ENCODE measurements at places on chromosomes 13 and 19. TPM values are rescaled to one million over a fixed set of nuclear protein-coding genes. Genes with fewer than 3 reads are reported as not detected.

SLC6A16 gene
- 4.2 TPM for polyA plus RNA-seq

KL gene
- 8.2 TPM for polyA plus RNA-seq

AMH gene
- 2.9 TPM for polyA plus RNA-seq

PPFIA3 gene
- polyA plus RNA-seq = 4.7 TPM

ERVK3-1 gene
- 56.3 TPM for polyA plus RNA-seq

CILP2 gene
- 0.36 TPM for polyA plus RNA-seq

ZNF69 gene
- polyA plus RNA-seq = 22.5 TPM

- DNase-seq = peak; percentile 71
Observed at GRCh38 chr13:89214185-89214584, 1543.0 kb downstream of the SLITRK5 start.

GRCh38 chr13:42041011-42041683 lies 7.3 kb upstream of the DGKH start:
- peak; percentile 23 for DNase-seq

DNA sequence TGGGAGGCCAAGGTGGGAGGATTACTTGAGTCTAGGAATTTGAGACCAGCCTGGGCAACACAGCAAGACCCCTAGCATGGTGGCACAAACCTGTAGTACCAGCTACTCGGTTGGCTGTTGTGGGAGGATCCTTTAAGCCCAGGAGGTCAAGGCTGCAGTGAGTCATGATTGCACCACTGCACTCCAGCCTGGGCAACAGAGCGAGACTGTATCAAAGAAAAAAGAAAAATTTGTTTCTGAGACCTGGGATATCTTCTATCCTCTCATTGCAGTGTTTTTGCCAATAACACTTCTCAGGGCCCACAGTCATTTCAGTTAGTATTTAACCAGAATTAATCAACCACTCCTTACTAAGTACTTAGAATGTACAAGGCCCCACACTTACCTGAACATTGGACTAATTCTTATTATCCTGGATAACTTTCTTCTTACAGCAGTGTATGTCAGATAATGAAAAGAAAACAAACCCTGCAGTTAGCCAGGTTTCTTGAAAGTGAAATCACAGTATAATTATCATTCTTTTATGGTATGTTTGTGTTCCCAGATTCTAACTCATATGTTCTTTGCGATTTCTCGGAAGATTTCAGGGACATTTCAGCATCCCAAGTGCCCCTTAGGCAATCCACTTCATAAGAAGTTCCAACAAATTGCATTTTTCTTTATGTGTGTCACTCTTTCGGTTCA lies 75.6 kb upstream of the KLF5 start:
- DNase-seq = no peak

DNA sequence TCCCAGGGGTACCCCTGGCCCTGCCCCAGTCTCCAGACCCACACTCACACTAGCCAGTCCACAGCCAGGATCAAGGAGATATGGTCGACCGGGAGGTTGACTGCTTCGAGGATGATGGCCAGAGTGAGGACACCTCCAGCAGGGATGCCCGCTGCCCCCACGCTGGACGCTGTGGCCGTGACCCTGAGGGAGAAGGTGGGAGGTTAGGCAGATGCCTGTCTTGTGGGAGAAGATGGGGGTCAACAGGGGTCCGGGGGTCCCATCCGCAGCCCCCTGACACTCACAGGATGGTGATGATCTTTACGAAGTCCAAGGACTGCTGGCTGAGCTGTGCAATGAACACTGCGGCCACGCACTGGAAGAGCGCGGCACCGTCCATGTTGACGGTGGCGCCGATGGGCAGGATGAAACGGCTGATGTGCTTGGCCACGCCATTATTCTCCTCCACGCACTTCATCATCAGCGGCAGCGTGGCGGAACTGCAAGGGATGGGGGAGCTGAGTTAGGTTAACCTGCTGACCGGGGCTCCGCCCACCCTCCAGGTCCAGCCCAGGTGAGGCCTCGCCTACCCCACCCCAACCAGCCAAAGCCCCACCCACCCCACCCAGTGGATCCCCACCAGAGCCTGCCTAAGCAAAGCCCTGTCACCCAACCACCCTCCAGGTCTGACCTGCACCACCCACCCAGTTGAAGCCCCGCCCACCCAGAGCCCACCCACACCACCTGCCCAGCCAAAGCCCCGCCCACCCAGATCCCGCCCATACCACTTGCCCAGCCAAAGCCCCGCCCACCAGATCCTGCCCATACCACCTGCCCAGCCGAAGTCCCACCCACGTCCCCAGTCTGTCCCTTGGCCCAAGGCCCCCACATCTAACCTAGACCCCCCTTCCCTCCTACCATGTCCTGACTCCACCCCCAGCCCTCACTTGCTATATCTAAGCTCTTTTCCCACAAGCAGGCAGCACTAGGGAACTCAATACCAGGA lies 11.2 kb downstream of the SLC1A5 start:
- no peak for DNase-seq

DNA sequence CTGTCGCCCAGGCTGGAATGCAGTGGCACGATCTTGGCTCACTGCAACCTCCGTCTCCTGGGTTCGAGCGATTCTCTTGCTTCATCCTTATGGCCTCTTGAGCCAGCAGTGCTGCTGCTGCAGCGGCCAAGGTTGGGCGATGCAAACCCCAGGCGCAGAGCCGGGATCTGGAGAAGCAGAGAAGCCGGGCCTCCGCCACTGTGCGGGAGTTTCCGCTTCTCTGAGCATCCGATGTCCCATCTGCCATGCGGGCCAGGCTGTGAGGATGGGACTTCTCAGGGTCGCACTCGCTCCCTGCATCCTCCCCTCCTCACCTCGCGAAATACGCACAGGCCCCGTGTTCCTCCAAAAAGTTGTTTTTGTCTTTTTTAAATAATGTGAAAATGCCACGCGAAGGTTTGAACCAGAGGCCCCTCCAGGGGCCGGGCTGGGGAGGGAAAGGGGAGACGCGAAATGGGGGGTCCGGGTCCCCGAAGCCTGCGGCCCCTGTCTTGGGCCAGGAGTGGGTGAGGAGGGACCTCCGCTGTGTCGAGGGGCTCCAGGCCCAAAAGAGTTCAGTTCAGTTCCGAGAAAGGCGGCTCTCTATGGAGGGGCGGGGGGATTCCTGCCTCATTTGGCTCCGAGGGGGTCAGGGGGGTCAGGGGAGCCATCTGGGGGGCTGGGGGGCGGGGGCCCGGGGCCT lies 15.9 kb downstream of the CYTH2 start:
- DNase-seq = no peak

- no peak for DNase-seq
Observed at GRCh38 chr19:40155749-40156265, 35.4 kb upstream of the MAP3K10 start.

DNA sequence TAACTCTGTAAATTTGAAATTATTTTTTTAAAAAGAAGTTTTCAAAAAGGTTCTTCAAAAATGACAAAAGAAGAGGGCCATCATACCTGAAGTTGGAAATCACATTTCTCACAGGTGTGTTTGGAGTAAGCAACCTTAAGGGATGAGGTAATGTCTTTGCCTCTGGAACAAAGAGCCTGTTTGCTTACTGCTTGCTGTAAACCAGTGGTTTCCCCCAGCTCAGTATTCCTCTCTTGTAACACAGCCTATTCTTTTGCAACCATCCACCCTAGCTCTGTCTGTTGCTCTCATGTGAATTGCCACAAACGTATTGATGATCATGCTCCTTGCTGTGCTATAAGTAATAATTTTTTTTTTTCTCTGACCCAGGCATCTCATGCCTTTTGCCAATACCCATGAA lies 38.1 kb downstream of the UCHL3 start:
- no peak for DNase-seq

DNA sequence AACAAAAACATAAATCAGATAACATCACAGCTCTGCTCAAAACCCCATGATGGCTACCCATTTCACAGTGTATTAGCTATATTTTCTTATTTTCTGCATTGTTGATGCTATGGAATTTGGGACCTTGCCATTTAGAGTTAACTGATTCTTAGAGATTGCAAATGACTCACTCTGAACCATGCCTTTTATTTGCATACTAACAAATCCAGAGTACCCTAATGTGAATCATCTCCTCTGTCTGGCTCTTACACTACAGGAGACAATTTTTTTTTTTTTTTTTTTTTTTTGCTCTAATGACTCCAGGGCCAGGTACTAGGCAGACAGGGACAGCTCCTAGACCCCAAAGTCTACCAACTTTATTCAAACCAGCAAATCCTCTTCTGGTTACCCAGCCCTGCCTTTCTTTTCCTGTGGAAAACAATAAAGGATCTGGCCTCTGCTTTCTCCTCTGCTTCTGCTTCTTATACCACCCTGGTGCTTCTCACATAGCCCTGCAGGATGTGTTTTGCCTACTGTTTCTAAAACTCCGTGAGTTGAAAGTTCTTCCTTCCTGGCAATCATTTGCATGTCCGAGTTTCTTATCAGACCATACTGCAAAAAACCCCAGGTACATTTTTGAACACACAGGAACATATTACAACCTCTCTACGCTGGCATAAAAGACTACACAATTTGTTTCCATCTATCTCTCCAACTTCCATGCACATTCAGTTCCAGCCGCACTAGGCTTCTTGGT lies 10.6 kb upstream of the ZNF460 start:
- DNase-seq = no peak

DNA sequence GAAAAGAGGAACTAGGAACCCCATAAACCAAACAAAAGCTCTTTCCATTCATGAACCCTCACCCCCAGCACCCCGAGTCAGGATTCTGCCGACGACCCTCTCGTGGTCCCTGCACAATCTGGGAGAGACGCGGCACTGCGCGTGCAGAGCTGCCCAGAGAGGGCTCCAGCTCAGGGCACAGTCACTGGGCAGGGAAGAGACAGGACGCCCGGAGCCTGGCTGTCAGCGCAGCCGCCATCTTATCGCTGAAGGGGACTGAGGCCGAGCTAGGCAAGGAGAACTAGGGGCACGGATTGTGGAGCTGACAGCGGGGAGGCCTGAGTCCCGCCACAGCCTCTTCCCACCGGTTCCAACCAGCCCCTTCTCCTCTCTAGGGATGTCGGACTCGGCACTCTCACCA lies 349 bp downstream of the ZNF98 start:
- DNase-seq = no peak

DNA sequence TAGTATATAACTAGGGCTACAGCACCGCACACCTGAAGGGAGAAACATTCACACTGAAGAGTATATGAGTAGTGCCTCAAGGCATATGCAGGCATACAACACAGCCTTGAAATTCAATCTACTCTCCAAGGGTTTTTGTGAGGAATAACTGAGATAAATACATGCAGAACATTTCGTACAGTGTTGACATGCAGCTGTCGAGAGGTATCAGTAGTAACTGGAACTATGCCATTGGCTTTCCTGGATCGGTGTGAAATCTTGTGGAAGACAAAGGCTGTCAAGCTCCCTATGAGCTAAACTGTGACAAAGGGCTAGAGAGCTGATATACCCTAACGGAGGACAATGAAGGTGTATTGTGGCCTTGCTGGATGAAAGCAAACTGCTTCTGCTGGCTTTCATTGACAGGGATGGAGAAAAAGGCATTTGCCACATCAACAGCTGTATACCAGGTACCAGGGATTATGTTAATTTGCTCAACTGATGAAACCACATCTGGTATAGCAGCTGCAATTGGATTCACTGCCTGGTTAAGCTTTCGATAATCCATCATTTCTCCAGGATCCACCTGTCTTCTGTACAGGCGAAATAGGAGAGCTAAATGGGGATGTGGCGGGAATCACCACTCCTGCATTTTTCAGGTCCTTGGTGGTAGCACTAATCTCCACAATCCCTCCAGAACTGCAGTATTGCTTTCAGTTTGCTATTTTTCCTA lies 16.3 kb downstream of the MTRF1 start:
- no peak for DNase-seq

DNA sequence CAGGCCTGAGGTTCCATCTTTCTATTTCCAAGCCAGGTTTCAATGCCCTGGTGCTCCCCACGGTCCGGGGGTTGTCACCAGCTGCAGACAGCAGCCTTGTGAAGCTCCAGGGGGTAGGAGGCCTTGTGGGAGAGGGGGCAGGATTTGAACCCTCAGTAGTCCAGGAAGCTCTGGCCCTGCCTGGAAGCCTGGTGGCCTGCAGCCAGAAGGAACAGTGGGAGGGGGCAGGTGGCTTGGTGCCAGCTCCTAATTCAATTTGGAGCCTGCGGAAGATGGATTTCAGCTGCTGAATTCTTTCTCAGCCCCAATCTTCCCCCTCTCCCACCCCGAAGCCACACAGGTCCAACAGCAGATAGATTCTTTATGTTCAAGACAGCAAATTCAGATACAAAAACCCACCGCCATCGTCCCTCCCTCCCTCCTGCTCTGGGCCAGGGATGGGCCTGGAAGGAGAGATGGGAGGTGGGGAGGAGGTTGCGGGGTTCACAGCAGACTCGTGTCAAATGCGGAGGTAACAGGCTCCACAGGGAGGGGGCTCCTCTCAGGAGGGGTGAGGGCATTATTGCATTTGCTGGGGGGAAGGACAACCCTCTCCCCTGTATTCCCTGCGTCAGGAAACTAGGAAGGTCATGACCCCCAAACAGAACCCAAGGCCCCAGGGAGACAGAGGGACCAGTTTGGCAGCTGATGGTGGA lies 2.4 kb upstream of the PTGER1 start:
- peak; percentile 97 for DNase-seq

DNA sequence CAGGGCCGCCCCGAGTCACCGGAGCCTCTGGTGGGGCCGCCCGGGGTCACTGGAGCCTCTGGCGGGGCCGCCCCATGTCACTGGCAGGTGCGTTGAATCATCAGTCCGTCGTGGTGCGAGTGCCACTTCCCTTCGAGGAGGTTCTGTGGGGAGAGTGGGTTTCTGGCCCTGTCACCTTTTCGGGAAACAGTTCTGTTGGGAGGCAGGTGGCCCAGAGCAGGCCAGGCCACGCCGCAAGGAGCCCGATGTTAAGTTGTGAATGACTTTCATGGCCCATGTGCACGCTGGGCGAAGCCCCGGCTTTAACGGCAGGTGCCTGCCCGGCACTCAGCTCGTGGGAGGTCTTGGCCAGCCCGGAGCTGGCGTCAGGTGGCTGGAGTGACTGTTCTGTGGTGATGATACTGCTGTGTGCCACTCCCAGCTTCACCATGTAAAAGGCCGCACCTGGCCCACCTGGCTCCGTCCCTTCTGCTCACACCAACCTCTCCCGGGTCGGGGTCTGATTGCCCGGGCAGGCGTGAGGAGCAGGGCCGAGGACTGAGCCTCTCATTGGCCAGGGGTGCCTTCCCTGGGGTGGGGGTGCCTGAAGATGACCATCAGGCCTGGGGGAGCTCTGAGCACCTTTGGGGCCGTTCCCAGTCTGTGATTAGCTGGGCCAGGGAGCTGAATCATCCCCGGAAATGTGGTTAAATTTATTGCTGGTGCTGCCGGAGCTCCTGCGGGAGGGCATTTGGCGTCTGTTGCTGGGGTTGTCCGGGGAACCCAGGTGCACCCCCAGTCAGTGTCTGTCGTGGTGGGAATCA lies 29.2 kb downstream of the CSNK1G2 start:
- DNase-seq = no peak

DNA sequence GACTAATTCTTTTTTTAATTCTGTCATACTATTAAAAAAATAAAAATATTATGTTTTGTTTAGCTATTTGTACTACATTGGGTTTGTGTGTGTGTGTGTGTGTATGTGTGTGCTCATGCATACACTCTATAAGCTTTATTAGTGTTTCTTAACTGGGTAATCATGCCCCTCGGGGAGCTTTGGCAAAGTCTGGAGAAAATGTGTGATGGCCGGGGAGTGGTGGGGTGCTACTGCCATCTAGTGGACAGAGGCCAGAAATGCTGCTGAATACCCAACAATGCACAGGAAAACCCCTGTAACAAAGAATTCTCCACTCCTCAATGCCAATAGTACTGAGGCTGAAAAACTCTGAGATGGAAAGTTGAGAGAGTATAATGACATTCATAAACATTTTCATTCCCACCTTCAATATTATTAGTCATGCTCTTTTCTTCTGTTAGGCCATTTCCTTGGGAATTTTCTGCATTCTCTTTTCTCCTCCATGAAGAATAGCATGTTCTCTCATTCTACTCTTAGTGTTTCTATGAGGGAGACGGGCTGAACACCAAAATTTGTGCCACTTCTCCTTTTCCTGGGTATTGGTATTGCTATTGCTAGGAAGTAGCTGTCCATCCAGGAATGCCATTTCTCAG lies 157.3 kb downstream of the DNAJC3 start:
- DNase-seq = peak; percentile 76

Measured in right lung (tissue), 10 donors.